ENCODE measurements at places on chromosomes 1 and 21.

DNA sequence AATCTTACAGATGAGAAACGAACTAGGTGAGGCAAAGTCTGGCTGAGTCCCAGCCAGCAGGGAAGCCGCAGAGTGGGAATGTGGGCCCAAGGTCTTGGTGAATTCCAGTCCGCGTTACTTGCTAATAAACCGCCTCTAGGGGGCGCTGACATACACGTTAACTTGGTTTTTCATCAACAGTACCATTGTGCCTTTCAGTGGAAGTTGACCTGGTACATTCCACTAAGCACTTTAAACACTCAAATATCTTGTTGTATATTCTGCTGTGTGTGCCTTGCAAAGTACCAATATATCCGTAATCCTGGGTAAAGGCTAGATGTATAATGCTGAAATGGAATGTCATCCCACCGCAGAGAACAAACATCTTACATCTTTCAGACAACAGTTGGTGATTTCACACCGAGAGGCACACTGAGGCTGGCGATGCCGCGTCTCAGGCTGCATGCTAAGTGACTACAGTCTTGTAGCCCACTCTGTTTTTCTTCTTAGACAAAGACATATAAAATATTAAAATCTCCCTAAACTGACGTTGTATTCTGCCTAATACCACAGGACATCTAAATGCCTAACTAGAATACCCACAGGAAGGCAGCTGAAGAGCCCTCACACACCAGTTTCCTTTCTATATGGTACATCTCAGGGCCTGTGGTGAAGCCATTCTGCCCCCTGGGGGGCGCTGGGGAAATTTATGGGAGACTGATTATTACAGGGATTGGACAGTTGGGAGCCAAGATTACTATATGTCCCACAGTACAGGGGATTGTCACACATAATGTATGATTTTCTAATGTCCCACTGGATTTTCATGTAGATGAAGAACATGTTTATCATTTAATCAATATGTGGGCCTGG is 49.2 kb upstream of the C1orf198 start:
- DNase-seq = peak; percentile 90

- DNase-seq = no peak
These were observed 855.0 kb downstream of the USP25 start for GRCh38 chr21:16584756-16585155.

DNA sequence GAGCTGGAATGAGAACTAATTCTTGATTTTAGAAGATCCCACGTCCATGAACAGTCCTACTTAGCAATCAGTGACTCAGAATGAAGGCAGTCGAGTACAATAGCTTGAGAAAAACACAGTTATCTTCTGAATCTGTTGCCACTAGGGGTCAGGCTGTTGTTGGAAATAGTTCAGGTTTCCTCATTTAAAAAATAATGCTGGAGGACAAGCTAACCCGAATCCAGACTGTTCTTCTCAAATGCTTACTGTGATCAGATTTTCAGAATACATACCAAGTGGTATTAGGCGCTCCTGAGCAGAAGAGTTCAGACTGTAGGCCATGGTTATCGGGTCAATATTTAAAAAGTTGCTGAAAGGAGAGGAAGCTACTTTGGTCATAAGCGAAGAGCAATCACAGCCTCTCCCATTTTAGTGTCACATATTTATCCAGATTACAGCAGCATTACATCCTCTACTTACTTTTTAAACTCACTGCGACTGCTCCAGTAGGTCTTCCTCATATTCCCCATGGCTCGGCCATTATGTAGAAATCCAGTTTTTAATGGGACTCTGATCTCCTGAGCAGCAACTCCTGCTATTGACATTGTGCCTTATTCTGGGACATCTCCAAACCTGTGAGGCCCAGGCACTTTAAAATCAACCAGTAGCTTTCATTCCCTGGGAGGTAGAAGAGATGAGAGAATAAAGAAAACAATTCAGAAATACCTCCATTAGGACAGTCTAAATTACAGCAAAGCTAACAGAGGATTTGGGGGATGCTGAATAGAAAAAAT is 10.9 kb downstream of the ERRFI1 start:
- DNase-seq = peak; percentile 85

- DNase-seq = no peak
These were observed 18.4 kb downstream of the SLC25A33 start for GRCh38 chr1:9557624-9558023.

DNA sequence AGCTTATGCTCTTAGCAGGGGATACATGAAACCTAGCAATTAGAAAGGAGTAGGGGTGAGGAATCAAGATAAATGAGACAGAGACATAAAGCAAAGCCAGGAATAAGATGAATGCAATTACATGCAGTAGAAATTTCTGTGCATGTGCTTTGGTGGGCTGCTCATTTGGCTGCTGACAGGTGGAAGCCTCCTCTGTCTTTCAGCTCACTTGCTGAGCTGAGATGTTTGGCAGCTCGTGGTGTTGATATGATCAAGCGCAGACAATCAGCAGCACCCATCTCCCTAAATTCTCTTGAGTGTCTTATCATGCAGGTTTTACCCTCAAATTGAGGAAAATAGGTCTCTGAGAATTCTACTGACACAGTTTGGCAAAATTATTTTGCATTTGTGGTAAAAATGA is 108.3 kb upstream of the CD34 start:
- no peak for DNase-seq

GRCh38 chr1:50333595-50333974 is 89.7 kb downstream of the DMRTA2 start:
- DNase-seq = no peak

GRCh38 chr1:167599957-167600581 is 30.0 kb upstream of the RCSD1 start:
- DNase-seq = peak; percentile 88

GRCh38 chr1:33007190-33008050 is 29.3 kb downstream of the AK2 start:
- DNase-seq = no peak

GRCh38 chr1:58391056-58391455 is 155.5 kb downstream of the OMA1 start:
- no peak for DNase-seq

DNA sequence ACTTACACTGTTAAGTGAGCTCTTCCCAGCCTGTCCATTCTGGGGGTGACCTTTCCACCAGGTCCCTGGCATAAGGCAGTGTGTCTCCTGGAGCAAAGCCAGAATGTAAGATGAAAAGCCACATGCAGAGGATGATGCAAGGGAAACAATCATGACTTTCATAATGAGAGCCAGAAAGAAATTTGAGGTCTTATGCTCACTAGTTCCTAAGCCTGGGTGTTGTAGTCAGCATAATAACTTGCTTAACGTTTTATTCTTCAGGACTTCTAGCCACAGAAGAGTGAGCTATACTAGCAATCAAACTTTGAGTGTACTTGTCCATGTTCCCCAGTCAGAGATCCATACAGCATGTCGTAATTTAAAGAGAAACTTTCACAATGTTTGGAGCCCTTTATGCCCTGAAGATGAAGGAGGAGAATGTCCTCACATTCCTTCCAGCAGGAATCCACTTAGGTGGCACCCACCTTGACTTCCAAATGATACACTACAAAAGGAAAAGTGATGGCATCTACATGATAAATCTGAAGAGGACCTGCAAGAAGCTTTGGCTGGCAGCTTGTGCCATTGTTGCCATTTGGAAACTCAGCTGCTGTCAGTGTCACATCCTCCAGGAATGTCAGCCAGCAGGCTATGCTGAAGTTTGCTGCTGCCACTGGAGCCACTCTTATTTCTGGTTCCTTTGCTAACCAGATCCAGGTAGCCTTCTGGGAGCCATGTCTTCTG is 60.5 kb upstream of the FOXD3 start:
- DNase-seq = peak; percentile 80

GRCh38 chr1:84298684-84299535 is 2.6 kb upstream of the SAMD13 start:
- peak; percentile 88 for DNase-seq

GRCh38 chr1:2274929-2275475 is 46.9 kb downstream of the SKI start:
- DNase-seq = no peak

DNA sequence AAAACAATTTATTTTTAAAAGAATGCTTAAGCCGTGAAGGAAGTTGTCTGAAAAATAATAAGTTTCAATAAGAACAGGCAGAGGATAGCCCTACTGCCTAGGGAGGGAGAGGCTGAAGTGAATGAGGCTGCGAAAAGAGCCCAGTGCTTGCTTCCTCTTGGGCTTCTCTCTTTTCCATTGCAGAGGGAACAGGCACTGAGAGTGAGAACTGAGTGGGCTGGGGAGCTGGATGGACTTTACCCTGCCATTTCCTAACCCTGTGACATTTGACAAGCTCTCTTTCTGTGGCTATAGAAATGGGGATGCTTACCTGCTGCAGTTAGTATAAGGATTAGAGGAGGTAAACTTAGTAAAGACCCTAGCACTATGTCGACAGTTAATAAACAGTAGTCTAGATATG is 30.0 kb downstream of the TENT5C start:
- DNase-seq = no peak

- peak; percentile 54 for DNase-seq
These were observed 34.4 kb downstream of the C21orf91 start for GRCh38 chr21:17784604-17785402.

DNA sequence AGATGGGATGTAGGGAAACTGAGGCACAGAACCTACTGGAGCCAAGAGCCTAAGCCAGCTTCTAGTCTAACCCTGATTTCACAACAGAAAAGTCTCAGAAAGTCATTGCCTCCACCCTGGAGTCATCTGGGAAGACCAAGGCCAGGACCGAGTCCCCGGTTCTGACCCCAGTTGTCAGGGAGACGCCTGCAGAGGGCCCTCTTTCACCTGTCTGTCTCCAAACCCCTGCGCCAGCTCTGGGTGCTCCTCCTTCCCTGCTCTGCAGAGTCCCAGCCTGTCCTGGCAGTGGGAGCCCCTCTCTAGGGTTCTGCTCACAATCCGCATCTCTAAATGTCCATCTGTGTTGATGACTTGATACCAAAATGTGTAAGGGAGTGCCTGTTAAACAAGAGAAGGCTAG is 149.7 kb downstream of the PGBD5 start:
- no peak for DNase-seq

- DNase-seq = no peak
These were observed 145.1 kb upstream of the SMYD2 start for GRCh38 chr1:214135886-214136285.

DNA sequence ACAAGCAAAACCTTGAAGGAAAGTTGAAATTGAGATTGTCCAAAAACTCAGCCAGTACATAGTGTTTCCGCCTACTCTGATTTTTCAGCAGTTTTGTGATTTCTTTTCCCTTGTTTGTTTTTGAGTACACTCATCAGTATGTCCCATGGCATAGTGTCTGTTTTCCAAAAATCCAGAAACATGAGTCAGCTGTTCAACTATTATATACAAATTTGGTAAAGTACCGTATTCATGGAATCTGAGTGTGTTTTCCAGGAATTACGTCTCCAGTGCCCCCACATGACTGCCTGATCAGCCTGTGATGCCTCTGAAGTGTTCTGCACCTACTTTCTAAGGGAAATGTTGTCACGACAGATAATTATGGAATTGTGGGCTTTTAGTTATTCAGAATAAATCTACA is 186.8 kb downstream of the LTN1 start:
- DNase-seq = no peak

DNA sequence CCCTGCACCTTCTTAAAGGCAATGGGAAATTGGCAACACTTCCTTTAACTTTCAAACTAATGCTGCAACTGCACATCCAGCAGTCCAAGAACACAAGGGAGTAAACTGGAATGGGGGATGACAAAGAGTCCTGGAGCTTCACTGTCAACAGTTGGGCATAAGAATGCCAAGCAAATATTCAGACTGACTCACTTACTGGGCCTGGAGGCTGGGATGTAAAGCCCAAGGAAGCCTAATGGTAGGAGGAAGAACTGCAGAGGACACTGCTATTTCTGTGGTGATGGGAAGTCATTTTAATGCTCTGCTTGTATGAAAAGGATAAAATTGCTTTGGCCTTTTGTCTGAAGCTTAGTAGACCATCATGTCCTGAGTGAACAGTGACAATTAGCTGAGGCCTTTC is 15.7 kb upstream of the DMRTA2 start:
- DNase-seq = no peak

- no peak for DNase-seq
These were observed 29.0 kb downstream of the PKP1 start for GRCh38 chr1:201312298-201312697.

DNA sequence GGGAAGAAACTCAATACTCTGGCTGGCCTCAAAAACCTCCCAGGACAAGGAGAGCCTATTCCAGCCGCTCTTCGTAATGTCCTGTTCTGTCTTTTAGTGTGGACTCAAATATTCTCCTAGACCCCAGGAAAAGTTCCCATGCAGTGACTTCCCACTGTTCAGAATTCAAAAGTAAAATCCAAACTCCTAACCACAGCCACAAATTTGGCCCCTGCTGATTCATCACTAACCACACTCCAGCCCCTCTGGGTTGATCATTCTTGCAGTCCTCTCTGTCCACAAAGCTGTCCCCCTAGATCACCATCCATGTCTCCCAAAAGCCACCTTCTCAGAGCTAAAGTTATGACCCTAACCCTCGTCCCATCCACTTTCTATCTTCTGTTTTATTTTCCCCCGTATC is 5.1 kb downstream of the CTNNBIP1 start:
- DNase-seq = no peak

- no peak for DNase-seq
These were observed 116.2 kb downstream of the KCNJ6 start for GRCh38 chr21:37800057-37800455.

- no peak for DNase-seq
These were observed 12.2 kb upstream of the TCEA3 start for GRCh38 chr1:23436520-23437354.

DNA sequence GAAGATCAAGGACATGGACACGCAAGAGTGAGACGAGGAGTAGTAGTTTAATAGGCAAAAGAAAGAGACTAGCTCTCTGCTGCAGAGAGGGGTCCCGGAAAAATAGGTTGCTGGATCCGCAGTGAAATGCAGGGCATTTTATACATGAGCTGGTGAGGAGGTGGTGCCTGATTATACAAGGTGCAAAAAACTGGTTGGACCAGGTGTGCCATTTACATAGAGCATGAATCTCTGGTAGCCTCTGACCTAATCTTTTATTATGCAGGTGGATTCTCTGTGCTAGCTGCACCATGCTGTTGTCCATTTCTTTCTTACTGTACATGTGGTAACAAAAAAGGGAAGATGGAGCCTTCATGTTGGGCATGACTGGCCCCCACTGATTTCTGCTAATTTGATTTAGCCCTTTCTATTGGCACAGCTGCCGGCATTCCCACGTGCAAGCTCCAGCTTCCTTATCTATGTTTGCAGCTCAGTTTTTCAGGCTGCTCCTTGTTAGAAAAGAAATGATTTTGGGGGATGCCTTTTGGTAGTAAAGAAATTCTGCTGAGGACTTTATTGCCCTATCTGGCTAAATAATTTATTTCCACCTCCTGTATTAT is 548.1 kb downstream of the BRINP3 start:
- DNase-seq = no peak

DNA sequence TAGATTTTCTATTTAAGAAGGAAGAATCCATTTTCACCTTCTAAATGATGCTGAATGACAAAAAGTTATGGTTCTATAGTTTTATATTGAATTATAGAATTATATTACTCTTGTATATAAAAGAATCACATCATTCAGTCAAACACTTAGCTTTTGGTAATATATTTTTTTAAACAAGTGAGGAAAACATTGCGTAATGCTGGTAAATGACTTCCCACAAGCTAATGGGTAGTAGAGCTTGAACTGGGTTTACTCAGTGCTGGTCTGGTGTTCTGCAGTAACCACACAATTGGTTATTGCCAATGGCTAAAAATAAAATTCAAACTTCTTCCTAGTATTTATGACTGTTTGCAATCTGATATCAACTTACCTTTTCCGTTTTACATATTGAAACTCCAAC is 10.6 kb upstream of the GIPC2 start:
- DNase-seq = no peak

Measured in OCI-M1 (cell line).